Lung (tissue), 17 donors: ENCODE measurements at places on chromosomes 12 and 14. TPM values are rescaled to one million over a fixed set of nuclear protein-coding genes. Genes with fewer than 3 reads are reported as not detected.

- H3K4me1 ChIP-seq = no peaks in the 10 kb centered on the region
- no peak overlapping the region for H3K4me3 ChIP-seq
- no peaks in the 10 kb centered on the region for H3K27me3 ChIP-seq
- H3K27ac ChIP-seq = no peak overlapping the region
- DNase-seq = no peak
Observed at GRCh38 chr12:64767495-64767894, 8.3 kb upstream of the GNS start.

Gene SLC8B1
- total RNA-seq = 44.8 TPM

DNA sequence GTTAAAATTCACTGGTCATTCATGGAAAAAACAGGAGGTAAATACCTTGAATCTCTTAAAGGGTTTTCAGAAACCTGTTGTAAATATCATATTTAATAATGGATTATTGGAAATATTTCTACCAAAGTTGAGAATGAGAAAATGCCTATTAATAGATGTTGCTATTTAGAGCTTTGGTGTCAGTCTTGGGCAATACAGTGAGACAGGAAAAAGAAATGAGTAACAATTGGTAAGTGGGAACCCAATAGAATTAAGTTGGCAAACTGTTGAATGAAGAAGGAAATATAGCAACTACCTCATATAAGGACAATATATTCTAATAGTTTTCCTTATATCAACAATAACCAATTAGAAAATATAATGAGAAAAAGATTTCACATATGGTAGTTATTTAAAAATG is 78.0 kb downstream of the ATF7IP start:
- peaks cover 35% of the 10 kb centered on the region for H3K36me3 ChIP-seq
- DNase-seq = no peak
- no peak overlapping the region for H3K27ac ChIP-seq
- no peak overlapping the region for H3K4me3 ChIP-seq
- no peaks in the 10 kb centered on the region for H3K27me3 ChIP-seq

DNA sequence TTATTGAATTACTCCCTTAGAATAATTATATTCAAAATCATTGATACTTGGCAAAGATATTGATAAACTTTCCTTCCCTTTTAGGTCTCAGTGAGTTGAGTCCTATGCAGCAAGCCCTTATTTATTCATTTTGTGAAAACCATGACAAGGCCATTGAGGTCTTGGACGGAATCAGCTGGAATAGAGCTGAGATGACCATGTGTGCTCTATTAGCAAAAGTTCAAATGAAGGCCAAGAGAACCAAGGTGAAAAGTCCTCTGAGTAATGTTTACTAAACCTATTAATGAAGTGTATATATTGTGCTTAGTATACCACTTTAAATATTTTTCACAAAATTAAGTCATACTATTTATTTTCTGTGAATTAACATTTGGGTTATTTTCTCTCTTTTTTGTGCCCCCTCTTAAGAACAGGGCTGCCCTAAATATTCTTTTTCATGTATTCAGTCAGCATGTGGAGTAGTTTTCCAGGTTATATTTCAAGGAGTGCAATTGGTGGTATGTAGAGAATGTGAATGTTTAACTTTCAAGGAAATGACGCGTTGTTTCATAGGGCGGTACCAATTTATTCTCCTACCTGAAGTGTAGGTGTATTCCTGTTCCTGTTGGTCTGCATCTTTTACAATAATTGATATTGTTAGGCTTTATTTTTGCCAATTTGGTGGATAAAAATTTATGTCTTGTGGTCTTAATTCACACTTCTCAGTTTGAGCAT is 201.4 kb downstream of the TTC6 start:
- no peaks in the 10 kb centered on the region for H3K27me3 ChIP-seq
- H3K4me1 ChIP-seq = no peaks in the 10 kb centered on the region
- no peak overlapping the region for H3K4me3 ChIP-seq
- no peak overlapping the region for H3K27ac ChIP-seq
